ENCODE measurements at places on chromosomes 2 and 18. TPM values are rescaled to one million over a fixed set of nuclear protein-coding genes. Genes with fewer than 3 reads are reported as not detected.

The PDE11A gene
- 0.43 TPM for polyA plus RNA-seq

- DNase-seq: no peak
Measured at GRCh38 chr2:145230546-145230945, 710.6 kb upstream of the ZEB2 start.

GRCh38 chr2:2845806-2846315 is 514.8 kb upstream of the MYT1L start:
- no peak for DNase-seq

DNA sequence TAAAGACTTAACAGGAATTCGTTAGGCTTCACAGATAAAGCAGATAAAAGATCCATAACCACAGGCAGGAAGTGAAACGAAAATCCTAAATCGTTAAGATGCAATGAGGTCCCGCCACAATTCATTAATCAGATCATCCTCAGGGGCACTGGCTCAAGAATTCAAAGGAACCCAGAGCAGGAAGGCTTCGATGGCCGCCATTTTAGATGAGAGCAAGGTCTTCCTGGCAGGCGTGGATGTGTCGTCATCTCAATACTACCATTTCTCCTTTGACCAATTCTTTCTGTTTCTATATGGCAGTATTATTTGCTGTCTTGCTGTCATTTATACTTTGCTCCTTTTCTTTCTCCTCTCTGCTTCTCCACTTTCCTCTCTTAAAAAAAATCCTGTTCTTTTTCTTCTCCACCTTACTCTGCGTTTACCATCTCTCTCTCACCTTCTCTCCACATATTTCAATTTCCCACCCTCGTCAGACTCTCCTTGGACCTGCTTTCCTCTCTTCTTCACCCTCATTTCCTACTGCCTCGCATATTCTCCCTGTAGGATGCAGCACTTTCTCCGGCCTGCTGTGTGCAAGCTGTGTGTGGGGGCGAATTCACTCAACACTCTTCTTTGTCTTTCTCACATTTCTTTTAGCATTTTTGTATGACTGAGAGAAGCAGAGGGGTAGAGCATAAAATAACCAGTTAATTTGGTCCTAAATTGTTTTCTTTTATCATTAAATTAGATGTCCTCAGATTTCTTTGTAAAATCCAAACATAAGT is 35.1 kb upstream of the LHCGR start:
- DNase-seq: no peak

- DNase-seq: no peak
Measured at GRCh38 chr2:230929381-230930148, 4.5 kb upstream of the GPR55 start.

GRCh38 chr18:79753391-79753851 is 44.3 kb upstream of the KCNG2 start:
- no peak for DNase-seq
